ENCODE measurements at places on chromosomes 6 and 20.

DNA sequence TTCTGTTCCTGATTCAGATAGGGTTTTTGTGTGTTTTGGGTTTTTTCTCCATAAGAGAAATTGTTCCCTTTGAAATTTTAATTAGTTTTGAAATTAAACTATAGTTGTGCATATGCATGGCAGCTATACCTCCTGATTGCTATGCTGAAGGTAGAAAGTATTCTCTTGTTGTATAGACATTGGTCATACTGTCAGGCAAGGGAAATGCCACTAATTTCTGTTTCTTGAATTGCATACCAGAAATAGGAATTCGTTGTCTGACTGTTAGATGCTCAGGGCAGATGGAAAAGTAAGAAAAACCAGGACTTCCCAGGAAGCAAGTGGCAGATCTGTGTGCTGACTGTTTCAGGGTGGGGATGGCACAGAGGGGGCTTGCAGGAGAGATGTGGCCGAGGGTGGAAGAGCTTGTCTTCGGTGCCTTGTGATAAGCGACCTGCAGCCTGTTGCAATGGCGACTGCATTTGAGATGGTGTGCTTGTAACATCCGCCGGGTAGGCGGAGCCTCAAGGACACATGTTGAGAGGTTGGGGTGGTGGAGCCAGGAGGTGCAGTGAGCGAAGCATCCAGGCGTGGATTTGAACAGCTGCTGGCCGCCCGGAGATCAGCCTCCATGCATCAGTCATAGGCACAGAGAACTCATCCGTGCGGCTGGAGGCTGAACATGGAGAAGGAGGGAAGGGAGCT is 42.8 kb downstream of the RREB1 start:
- no peak for DNase-seq

DNA sequence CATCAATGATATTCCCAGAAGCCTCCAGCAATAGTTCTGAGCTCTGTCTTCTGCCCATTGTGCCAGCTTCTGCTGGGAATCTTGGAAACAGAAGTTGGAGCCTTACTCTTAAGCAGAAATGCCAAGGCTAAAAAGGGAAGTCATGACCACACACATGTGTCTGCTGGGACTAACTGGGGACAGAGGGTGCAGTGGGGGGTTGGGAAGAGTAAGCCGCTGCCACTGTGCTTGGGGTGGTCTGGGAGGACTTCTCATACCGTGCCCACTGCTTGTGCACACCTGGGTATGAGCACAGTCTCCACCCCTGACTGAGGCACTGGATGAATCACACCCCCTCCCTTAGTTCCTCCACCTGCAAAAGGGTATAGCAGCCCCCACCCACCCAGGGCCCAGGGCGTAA is 90.7 kb downstream of the CDC5L start:
- no peak for DNase-seq

DNA sequence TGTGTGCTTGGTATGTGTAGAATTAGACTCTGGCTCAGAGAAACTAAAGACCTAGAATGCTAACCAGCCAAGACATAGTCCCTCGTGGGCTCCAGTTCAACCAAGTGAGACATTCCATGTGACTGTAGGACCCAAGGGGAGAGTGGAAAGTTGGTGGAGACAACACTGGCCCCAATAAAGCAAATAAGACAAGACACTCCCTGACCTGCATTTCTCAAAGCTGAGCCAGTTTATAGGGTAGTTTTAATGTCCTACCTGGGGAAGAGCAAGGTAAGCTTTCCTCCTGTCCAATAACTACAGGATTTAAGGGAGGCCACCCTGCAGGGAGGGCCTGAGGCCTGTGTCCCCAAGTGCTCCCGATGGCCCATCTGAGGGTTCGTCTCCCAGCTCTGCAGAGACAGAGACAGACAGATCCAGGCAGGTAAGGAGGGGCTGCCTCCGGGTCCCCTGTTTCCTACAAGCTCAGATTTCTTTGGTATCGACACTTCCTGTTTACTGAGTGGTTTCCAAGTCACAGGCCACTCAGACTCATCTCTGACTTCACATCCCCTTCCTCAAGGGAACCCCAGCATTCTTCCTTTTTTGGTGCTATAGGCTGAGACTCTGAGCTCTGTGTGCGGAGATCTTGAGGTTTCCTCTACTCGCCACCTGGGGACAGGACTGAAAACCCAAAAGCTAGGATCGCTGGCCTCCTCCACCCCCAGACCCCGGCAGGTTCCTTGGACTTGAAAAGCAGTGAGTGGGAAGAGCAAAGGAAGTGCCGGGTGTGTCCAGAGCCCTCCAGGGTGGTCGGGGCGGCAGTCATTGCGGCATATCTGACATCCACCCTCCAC is 92.4 kb downstream of the PRND start:
- no peak for DNase-seq

- no peak for DNase-seq
Measured at GRCh38 chr6:1544603-1545002, 65.1 kb upstream of the FOXC1 start.

GRCh38 chr6:127190552-127190951 is 72.1 kb downstream of the RSPO3 start:
- DNase-seq, result peak; percentile 48

DNA sequence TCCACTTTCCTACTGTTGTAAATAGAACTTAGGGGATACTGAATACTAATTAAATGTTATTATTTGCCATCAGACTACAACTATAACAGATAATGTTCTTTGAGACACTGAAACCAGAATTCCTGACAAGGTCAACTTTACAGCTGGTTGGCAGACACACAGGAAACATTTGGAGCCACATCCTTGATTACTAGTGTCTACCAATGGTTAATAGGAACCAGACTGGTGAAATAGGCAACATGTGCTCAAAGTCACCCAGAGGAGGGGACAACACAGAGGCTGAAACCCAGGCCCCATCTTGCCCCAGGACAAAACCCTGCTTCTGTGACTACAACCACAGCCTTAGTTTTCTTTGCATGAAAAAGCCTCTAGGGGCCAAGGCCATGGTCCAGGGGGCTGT is 47.8 kb upstream of the NT5E start:
- no peak for DNase-seq

- no peak for DNase-seq
Measured at GRCh38 chr6:142696123-142697000, 248.6 kb downstream of the HIVEP2 start.

Measured in HAP-1 (cell line).